Left lung (tissue), 14 donors: ENCODE measurements at places on chromosomes 1 and 21.
A peak's percentile ranks its signal among the peaks of the same experiment; 100 is the strongest.

DNA sequence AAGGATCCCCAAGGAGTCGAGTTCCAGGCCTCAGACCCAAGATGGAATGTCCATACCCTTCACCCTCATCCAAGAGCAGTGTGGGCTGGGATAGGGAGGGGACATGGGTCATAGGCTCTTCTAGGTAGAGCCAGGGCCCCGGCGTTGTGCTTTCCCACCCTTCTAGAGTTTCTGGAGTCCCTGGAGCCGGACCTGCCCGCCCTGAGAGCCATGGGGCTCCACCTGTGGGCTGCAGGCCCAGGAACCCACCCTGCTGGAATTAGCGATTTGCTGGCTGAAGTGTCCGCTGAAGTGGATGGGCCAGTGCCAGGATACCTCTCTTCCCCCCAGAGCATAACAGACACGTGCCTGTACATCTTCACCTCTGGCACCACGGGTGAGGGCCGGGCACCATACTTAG lies 1.1 kb downstream of the SLC27A3 start:
- DNase-seq = no peak

DNA sequence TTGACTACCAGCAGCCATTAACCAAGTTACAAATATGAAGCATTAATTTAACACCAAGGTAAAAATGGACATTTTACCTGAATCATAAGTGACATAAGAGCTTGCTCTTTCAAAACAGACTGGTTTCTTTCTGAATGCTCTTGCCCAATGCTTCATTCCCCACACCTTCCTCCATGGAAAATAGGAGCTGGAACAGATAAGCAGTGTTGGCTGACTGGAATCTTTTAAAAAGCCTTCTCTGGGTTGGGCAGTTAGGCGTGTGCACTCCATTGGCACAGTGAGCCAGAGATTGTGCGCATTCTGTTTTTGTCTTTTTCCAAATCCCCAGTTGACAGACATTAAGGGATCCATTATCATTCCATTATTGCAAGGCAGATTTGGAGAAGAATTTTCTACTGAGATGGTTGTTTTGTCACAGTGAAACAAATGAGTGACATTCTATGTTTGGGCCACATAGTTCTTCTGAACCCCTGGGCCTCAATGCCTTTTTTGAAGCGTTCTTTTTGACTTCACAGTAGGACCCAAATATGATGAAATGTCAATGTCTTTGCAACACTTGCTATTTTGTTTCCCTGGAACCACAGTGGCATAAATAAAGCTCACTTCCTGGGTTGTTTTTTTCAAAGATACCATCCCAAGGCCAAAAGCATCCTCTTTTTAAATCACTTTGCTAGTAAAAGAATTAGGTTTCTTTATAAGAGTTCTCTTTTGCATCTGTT lies 32.3 kb downstream of the LRRC8B start:
- peak; percentile 19 for DNase-seq

DNA sequence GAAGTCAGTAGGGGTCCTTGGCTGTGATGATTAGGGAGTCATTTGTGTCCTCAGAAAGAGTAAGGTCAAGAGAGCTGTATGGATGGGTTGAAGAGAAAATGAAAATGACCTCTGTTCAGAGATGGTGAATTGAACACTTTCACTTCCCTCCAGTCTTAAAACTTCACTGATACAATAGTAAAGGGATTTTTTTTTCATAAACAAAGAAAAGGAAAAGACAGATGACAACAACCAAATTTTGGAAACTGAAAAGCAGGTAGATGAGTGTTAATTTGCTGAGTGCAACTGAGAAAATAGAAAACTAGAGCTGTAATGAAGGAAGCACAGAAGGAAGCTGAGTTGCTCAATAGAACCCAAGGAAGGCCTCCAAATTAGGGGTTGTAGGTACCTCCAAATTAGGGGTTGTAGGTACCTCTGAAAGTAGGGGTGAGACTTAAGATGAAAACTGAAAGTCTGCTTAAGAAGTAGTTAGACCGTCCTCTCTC lies 14.8 kb upstream of the S1PR1 start:
- DNase-seq = no peak

GRCh38 chr1:154857441-154858215 lies 12.5 kb downstream of the KCNN3 start:
- DNase-seq = no peak

DNA sequence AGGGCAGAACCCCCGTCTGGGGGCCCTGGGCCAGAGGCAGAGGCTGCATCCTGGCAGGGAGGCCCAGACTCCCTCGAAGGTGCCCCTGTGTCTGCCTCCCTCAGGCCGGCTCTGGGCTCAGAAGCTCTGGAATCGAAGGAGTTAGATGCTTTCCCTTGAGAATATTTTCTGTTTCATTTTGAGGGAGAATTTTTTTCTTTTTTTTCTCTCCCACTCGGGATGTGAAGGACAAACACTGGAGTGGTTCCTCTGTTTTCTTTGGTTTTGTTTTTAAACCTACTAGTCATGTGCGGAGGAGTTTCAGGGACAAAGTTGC lies 44.7 kb downstream of the PRDM16 start:
- no peak for DNase-seq

DNA sequence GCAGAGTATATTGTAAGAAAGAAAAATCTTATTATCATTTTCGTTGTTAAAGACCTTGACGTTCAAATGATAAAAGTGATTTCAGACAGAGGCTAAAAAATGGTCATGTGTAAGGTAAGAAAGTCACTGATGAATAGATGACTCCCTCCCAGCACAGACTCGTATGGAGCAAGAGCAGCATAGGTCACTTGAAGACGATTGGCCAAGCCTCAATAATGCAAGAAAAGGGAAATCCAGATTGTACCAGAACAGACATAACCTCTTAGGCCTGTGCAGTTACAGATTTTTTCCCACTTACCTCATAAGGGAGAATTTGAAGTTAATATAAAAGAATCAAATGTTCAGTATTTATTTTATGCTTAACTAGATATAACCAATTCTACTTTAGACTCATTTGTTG lies 16.3 kb upstream of the OLFML2B start:
- no peak for DNase-seq

- no peak for DNase-seq
Measured at GRCh38 chr1:227343727-227344551, 25.6 kb upstream of the CDC42BPA start.

GRCh38 chr1:113784104-113784779 lies 25.0 kb upstream of the PHTF1 start:
- no peak for DNase-seq

GRCh38 chr1:50450861-50451653 lies 27.8 kb upstream of the DMRTA2 start:
- DNase-seq = no peak

- no peak for DNase-seq
Measured at GRCh38 chr1:20409012-20409411, 77.0 kb downstream of the CAMK2N1 start.

- DNase-seq = no peak
Measured at GRCh38 chr21:27837936-27838335, 871.0 kb upstream of the ADAMTS5 start.

GRCh38 chr1:30527511-30528140 lies 195.8 kb downstream of the MATN1 start:
- DNase-seq = no peak

DNA sequence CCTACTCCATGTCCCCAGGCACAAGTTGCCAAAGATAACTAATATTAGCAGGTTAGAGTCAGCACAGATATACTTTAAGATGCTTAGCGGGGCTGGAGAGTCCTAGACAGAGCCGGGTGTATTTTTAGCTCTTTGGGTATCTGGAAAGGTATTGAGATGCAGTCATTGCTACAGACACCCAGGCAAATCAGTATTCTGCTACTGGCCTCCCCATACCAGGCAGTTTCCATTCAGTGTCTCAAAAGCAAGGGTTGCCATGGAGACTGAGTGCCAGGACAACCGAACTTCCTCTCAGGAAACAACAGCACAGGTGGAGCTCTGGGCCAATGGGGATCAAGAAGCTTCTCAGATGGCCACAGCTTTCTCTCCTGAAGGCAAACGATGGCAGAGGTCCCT lies 45.3 kb downstream of the KCNC4 start:
- DNase-seq = no peak

GRCh38 chr1:29557066-29557465 lies 320.7 kb downstream of the PTPRU start:
- DNase-seq = no peak

GRCh38 chr21:44930543-44930981 lies 9.3 kb upstream of the SLX9 start:
- DNase-seq = peak; percentile 85

GRCh38 chr1:92970990-92971689 lies 9.9 kb upstream of the DIPK1A start:
- DNase-seq = no peak

DNA sequence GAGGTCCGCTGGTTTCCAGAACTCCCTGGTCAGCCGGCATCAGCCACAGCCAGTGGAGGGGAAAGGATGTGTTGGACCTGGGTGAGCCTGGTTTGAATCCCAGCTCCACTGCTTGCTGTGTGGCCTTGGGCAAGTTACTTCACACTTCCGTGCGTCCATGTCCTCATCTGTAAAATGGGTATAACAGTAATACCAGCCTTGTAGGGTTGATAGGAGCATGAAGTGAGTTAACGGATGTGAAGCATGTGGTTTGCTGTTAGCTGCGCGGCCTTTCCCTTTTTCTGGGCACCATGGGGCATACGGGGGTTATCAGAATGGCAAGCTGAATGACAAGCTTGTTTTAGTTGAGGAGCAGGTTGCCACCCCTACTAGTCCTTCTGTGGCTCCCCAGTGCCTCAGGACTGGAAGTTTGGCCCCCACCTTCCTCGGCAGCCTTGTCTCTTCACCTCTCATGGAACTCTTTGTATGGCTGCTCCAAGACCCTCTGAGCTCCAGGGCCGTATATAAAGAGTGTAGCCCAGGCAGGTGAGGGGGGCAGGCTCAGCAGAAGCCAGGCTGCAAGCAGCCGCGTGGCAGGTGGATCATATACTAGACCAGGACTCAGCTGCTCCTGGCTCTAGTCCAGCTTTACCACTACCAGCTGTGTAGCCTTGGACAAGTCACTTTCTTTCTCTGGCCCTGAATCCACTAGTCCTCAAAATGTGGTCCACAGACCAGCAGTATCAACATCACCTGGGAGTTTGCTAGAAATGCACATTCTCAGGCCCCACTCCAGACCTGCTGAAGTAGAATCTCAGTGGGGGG lies 95.4 kb downstream of the LACTBL1 start:
- DNase-seq = no peak

DNA sequence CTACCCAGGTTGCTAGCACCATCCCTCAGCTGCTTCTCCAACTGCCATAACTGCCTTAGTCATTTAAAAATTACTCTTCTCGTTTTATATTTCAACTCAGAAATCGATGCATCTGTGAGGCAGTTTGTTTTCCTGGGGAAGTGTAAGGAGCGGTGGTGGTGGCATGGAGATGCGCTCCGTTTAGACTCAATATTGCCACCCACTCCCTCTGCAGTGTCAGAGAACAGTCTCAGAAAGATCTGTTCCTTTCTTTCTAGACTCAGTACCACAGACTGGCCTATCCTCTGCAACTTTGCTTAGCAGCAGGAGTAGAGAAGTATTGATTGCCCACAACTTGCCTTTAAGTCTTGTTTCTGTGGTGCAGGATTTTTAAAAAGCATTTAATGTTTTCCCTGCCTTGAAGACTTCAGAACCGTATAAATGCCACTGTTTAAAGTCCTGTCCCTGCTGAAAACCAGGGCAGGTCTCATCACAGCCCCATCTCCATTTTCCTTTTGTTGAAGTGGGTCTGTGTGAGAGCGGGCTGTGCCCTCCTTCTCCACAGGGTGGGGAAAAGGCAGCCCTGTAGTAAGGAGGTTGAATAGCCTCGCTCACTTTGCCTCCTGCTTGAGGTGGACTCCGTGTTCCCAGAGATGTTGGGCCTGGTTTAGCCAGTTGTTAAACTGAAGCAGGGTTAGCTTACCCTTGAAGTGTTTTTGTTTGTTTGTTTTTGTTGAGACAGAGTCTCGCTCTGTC lies 105.2 kb downstream of the NFIA start:
- no peak for DNase-seq

GRCh38 chr21:30083225-30083945 lies 83.2 kb downstream of the CLDN17 start:
- DNase-seq = no peak

GRCh38 chr1:147162093-147162492 lies 10.2 kb downstream of the PRKAB2 start:
- no peak for DNase-seq

DNA sequence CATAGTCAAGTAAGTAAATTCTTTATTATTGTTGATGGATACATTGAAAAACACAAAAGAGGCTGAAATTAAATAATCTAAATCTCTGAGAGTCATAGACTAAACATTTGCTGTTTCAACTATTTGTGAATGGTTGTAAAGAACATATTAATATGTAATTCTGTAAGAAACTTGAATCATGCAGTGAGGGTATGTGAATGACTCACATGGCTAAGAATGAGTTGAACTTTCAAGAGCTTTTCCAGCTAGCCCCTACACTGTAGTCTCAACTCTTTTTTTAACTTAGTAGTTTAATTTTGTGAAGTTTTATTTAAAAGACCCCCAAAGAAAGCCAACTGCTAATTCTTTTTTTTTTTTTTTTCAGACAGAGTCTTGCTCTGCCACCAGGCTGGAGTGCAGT lies 588.1 kb downstream of the DPYD start:
- DNase-seq = no peak

DNA sequence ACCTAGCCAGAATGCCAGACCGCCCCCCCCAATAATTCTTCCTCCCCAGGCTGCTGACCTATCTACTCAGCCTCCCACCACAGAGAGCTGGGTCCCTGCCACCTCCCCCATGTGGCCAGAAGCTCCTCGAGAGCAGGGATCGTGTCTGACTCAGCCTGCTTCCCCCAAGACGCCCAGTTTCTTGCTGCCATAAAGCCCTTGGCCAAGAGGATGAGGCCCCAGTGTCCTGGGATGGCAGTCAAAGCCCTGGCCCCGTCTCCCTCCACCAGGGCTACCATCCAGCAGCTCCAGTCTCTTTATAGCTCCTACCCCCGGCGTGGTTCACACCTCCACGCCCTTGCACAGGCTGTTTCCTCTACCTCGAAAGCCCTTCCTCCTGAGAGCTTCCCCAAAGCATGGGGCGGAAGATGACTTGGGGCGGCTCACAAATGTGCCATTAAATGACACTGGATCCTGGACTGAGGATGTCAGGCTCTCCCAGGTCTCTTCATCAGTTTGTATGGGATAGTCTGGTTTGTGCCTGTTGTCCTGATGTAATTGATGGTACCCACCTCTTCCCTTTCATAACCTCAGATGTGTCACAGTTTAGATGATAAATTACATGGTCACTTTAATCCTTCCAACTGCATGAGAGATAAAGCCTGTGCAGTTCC lies 13.2 kb downstream of the ADGRB2 start:
- DNase-seq = no peak

GRCh38 chr1:33081554-33082305 lies 777 bp downstream of the AZIN2 start:
- no peak for DNase-seq
